ENCODE measurements at places on chromosomes 11 and 22. TPM values are rescaled to one million over a fixed set of nuclear protein-coding genes. Genes with fewer than 3 reads are reported as not detected.

BARX2 gene
- not detected for total RNA-seq

LDHAL6A gene
- total RNA-seq, result not detected

UBQLN3 gene
- not detected for total RNA-seq

OR5P2 gene
- not detected for total RNA-seq

GRIA4 gene
- not detected for total RNA-seq

DEFB131B gene
- total RNA-seq, result not detected

PKDREJ gene
- 0.16 TPM for total RNA-seq

TPBGL gene
- not detected for total RNA-seq

DNA sequence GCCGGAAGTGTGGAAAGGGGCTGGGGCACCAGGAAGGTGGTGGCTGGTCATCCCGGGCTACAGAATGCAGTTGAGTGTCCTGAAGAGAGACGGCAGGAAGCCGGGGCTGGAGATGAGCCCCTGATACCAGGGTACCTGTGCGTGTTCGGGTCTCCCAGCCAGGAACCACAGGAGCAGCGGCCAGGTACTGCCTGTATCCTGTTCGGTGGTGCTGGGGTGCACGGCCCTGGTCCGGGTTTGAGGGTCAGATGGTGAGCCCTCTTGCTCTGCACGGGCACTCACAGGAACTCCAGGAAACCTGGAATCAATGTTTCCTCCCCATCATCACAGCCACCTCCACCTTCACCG is 253.1 kb upstream of the B3GAT1 start:
- DNase-seq, result no peak

DNA sequence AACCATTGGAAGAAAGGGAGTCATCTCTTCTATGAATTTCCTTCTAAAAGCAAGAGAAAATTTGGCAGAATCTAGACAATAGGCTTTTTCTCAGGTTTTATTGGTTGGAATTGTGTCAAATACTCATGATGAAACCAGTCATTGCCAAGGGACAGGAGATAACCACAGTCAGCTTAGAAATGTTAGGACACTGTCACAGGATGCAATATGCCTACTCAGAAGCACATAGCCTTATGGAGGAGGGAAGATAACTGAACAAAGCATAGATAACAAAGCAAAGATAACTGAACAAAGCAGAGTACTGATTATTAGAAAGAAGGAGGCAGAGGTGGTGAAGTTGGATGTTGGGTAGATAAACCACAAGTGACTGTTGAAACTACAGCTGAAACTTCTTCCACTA is 303.5 kb upstream of the PDGFD start:
- no peak for DNase-seq

DNA sequence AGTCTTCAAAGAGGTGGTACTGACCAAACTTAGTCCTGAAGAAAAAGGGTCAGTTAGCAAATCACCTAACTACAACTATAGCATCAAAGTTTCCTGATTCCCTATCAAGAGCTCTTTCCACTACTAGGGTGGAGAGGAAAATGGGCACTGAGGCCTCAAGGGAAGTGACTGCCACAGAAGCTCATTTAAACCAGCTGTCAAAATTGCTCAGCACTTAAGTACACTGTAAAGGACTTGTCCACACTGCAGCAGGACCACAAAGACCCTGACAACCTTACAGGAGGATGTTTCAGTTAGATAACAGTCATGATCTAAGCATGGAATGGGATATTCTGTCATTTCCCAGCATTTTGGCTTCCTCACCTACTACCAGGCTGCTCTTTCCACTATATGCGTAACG is 33.0 kb downstream of the FAM168A start:
- DNase-seq, result no peak

GRCh38 chr11:26335903-26336302 is 4.0 kb downstream of the ANO3 start:
- no peak for DNase-seq

DNA sequence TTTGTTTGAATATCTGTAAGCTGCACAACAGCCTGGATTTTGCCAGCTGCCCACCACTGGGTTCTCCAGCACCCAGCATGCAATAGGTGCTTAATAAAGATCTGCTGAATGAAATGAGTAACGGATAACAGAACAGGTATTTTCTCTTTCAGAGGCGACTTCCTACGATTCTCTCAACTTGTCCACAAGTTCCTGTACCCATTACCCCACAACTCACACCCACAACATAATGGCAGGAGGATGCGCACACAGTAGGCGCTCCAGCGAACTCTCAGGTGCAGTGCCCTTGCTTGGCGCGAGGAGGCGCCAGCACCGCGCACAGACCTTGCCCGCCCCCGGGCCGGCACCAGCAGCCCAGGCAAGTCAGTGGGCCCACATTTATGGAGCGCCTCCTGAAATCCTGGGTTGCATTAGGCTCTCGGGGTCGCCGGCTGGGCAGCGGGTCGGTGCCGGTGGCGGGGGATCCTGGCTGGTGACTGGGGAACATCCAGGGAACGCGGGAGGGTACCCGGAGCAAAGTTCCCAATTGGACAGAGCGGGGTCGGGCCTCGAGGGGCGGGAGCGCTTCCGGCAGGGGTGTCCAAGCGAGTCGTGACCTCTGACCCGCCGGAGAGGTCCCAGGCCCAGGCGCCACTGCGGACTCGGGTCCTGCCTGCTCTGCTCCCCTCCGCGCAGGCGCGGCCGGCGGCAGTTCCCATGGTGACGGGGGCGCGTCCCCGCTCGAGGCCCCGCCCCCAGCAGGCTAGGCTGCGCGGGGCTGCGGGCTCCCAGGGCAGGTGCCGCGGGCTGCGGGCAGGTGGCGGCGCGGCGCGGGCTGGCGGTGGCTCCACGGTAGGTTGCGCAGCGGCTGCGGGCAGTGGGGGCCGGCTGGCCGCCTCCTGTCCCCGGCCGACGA is at the start of gene KIAA1671:
Gene KIAA1671, plus strand, starts transcription at position 775 of the 895 bp plus-strand sequence. CDS start 75,284 bp downstream, outside the sequence.
- peak; percentile 89 for DNase-seq

DNA sequence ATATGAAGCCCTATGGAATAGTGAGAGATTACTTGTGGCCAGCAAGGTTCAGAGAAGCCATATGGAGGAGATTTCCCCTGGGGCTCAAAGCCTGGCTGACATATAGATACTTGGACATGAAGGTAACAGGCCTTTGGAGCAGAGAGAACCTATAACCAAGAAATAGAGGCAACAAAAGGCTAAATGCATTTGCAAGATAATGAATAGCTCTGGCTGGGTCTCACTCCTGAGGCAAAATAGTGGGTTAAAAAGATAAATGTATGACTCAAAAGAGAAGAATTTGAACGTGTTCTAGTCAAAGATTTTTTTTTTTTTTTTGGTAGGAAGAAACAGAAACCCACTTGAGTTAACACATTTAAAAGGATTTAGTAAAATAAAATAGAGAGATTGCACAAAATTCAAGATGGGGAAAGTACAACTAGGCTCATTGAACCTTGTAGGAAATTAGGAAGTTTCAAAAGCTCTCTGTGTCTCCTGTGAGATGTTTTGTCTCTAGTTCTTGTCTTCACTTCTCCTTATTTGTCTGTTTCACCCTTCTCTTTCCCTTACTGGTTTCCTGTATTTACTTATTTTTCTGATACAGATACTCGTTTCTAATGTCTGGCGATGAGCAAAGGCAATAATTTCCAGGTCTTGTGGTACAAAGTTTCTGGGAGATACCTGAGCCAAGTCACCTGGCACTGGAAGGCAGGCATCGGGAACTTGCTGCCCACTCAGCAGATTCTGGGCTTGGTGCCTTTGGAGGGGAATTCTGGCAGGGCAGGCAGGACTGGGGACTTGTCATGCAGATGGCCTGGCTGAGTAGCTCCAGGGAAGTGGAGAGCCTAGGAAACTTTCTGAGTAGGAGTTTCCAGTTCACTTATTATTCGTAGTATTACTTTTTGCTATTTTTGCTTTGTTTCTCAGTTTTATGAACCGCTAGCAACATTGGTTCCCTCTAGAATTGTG is 49.2 kb upstream of the SESN3 start:
- no peak for DNase-seq

- DNase-seq, result no peak
These were observed 432.2 kb downstream of the TBC1D22A start for GRCh38 chr22:47194476-47195155.

DNA sequence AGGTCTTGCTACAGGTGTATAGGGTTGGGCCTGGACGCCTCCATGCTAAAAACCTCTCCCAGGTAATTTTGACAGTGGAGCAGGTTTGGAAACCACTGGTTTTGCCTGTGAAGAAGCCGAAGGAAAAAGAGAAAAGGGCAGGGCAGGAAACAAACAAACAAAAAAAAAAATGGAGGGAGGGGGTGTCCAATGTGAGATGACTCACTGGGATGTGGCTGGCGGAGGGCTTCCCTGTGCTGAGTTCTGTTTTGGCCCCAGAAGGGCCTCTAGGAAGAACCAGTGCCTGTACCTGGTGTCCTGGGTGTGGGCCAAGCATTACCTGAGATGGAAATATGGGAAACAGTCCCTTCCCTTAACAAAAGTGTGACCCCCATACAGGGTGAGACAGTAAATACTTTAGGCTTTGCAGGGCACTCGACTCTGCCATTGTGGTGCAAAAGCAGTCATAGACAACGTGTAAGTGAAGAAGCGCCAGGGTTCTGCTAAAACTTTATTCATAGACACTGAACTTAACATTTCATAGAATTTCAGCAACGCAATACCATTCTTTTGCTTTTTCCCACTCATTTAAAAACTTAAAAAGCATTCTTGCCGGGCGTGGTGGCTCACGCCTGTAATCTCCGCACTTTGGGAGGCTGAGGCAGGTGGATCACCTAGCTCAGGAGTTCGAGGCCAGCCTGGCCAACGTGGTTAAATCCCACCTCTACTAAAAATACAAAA is 9.5 kb upstream of the DGKZ start:
- no peak for DNase-seq
